ENCODE measurements at places on chromosomes 16 and 17.

GRCh38 chr17:73641826-73642600 lies 2.2 kb downstream of the SDK2 start:
- no peak for DNase-seq

- DNase-seq, result no peak
Measured at GRCh38 chr17:17279316-17279715, 1.7 kb downstream of the COPS3 start.

DNA sequence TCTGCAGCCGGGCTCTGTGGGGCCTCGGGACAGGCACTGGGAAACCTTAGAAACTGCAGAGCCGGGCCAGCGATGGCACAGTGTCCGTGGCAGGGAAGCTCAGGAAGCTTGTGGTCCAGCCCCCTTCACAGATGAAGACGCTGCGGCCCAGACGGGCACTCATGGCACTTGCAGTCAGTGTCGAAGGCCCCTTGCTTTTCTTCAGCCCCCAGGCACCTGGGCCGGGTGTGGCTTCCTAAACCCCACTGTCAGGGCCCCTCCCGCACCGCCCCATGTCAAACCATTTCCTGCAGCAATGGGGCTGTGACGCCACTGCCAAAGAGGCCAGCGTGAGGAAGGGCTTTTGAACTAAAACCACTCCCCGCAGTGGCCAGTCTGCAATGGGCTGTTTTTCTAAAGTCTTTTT lies 164.0 kb downstream of the LAT start:
- peak; percentile 54 for DNase-seq

DNA sequence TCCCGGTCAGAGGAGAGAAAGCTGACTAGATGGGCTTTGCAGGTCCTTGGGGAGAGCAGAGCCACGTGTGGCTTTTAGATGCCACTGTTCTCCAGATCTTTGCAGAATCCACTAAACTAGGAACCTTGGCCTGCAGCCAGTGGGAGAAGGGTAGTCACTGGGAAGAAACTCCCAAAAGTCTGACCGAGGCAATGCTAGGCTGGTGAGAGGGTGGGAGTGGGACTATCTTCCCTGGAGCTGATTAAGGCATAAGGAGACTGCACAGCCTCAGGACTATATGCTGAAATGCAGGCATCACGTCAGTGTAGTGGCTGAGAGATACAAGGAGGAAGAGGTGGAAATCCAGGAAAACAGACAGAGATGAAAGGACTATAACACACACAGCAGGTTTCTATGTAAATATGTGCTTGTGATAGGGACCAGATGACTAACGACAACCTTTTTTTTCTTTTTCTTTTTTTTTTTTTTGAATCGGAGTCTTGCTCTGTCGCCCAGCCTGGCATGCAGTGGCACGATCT lies 2.2 kb upstream of the GSDMA start:
- DNase-seq, result no peak

DNA sequence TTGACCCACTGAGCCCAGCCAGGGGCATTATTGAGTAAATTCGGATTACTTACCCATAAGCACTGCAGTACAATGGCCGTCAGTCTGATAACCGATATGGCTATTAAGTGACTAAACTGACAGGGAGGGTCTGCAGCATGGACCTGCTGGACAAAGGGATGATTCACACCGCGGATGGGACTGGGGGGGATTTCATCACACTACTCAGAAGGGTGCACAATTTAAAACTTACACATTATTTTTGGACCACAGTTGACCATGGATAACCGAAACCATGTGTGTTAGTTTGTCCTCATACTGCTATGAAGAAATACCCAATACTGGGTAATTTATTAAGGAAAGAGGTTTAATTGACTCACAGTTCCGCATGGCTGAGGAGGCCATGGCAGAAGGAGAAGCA lies 106.5 kb downstream of the ABCC6 start:
- DNase-seq, result no peak

- peak; percentile 10 for DNase-seq
Measured at GRCh38 chr16:46974352-46974751, 878 bp upstream of the DNAJA2 start.

DNA sequence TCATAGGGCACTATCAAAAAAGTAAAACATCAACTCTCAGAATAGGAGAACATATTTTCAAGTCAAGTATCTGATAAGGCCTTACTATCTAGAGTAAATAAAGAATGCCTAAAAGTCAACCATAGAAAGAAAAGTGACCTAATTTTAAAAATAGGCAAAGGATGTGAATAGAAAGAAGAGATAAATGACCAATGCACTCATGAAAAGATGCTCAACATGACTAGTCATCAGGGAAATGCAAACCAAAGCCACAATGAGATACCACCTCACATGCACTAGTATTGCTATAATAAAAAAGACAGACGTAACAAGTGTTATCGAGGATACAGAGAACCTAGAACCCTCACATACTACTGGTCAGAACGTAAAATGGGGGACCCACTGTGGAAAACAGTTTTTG lies 90.8 kb downstream of the DYNLRB2 start:
- no peak for DNase-seq

GRCh38 chr17:17141860-17142552 lies 64.1 kb downstream of the PLD6 start:
- peak; percentile 37 for DNase-seq
